ENCODE measurements at places on chromosomes 12 and 14.

- no peak for DNase-seq
These were observed 8.9 kb upstream of the IRF2BPL start for GRCh38 chr14:77037215-77037937.

DNA sequence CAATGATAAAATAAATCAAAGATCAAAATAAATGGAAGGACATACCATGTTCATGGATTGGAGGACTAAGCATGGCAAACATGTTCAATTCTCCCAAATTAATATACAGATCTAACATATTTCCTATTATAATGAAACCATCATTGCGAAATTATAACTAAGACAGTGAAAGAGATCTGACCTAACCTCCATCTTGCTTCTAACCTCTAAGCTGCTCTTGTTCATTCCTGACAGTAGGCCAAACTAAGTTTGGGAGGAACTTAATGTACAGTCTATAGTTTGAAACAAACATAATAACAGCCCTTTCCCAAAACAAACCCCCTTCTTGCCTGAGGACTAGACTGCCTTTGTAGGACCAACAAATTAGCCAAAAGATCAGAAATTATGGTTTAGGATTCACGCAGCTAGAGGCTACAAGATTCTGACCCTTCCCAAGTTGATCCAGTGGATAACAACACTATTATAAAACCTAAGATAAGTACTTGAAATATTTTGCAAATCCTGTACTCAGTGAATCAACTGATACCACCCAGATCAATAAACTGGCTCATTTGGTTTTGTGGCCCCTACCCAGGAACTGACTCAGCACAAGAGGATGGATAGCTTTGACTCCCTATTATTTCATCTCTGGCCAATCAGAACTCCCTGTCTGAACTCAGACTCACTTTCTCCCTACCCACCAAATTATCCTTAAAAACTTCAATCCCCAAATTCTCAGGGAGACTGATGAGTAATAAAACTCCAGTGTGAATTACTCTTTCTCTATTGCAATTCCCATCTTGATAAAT, 41.7 kb upstream of the OR5AU1 start:
- DNase-seq = no peak

GRCh38 chr12:45726603-45727300, 2.8 kb upstream of the ARID2 start:
- DNase-seq = no peak

DNA sequence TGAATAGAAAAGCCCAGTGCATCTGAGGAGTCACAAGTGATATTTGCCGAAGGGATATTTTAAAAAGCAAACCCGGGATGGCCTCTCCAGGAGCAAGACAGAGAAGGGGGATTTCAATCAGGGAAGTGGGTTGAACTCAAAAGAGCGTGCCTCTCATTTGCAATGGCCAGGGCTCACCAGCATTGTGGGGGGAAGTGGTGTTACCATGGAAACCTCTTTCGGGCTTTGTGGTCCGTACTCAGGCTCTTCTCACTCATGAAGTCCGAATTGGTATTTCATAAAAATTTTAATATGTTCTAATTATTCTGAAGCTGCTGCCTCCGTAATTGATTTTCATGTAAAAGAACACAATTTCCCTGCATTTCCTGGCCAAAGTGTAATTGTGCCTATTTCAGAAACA, 79.8 kb downstream of the SLC15A4 start:
- no peak for DNase-seq

DNA sequence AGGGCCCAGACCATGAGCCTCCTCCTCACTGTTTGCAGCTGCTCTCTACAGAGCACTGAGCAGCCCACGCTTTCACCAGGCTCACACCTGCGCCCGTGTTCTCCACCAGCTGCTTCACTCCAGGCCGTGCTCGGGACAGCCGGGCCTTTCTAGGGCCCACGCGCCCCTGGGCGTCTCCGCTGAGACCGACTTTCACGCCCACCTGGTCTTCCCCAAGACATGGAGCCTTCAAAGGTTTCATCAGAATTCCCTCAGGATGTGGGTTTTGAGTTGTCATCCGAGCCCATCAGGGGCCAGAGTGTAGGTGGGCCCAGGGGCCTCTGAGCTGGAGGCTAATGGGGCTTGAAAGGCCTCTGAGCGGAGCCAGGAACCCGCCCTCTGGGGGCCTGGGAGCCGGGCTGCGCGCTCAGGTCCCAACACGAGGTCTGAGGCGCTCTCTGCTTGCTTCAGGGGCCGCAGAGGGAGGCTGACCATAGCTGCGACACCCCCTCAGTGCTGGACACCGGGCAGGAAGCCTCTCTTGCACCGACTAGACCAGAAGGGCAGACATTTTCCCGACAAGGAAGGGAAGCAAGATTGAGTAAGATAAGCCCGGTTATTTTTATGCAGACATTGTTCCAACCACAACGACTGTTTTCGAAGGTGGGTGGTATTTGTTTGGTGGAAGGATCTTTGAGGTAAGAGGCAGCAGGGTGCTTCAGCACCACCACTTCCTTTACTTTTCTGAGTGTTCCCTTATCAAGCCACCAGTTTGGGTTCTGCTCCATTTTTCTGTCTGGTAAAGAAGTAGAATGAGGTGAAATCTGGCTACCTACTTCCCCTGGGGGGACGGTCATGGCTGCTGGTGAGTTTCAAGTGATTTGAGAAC, 125.0 kb upstream of the FUT8 start:
- DNase-seq = peak; percentile 84

GRCh38 chr12:14260011-14260993, 105.2 kb upstream of the ATF7IP start:
- no peak for DNase-seq

GRCh38 chr14:22427771-22428231, 161.2 kb downstream of the DAD1 start:
- no peak for DNase-seq

GRCh38 chr12:33926095-33926494, 96.2 kb upstream of the ALG10 start:
- no peak for DNase-seq

DNA sequence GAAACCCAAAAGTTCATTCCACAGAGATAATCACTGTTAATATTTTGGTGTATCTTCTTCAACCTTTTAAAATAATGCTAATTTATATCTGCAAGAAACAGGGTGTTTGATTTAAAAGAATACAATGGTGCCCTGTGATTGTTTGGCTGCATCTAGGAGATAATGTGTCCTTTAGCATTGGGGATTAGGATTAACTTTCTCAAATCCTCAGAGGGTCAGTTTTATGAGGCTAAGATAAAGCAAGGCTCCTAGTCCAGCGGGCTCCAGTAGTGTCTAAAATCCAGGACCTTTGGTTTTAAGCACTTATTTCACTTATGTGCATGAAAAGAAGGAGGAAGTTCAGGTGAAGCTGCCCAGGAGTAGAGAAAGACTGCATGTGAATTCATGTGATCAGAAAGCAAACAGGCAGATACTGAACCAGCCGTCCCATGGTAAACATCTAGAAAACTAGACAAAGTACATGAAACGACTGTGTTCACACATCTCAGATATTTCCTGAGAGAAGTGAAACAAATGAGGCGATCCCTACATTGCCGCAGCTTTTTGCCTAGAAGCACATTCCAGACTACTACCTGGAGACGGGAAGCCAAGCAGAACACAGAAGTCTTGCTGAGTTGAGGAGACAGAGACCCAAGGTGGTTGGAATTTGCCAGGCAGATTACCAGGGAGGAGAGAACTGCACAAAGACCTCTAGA, 129.1 kb upstream of the MAX start:
- DNase-seq = no peak

- DNase-seq = no peak
These were observed 1882.8 kb upstream of the SEL1L start for GRCh38 chr14:83416476-83416875.

DNA sequence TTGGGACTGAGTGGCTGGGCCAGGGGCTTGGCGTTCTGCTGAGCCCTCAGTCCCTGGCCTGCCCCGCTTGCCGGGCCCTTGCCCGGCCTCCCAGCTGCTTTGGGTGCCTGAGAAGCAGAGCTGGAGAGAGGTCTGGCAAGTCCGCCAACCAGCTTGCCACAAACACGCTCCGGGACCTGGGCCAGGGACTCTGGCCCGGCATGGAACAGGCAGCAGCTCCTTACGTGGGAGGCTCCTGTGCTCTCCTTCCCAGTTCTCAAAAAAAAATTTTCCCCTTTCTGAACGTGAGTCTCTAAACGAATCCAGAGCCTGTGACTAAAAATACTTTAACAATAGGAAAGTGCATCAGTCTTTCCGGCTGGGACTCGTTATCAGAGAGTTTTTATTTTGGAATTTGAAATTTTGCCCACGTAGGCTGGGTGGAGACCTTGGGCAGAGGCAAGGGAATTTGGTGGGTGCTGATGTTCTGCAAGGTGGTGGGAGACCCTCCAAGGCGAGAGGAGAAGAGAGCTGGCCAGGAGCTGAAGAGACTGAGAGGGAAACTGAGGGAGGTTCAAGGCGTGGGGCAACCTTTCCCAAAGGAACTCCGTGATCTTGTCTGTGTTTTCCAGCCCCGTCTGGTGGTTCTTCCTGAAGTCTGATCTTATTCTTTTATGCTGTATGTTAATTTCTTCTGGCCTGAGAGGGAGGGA, 6.8 kb upstream of the NR4A1 start:
- DNase-seq = no peak

DNA sequence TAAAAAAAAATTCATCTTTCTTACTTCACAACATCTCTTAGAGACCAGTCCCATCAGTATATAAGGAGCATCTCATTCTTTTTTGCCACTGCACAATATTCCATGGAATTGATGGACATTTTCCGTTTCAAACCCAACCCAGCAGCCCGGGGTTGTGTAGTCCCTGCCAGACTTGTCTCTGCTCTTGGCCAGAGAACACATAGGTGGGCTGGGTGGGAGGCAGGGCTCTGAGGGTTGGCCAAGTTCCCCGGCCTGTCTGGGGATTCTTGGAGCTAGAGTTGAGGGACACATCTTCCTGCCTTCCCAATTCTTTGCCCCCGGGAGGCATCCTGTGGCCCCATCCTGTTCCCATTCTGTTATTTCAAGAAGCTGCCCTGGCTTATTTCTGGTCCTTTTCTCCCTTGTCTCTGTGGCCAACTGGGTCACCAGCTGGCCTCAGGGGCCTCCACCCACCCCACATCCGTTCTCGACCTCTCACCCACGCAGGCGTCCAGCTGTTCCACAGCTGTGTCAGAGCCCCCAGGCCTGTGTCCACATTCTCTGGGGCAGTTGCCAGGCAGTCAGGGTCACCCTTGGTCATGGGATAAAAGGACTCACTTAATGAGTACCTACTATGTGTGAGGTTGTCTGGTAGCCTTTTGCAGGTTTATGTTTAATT, 52.0 kb upstream of the CCDC63 start:
- DNase-seq = no peak

DNA sequence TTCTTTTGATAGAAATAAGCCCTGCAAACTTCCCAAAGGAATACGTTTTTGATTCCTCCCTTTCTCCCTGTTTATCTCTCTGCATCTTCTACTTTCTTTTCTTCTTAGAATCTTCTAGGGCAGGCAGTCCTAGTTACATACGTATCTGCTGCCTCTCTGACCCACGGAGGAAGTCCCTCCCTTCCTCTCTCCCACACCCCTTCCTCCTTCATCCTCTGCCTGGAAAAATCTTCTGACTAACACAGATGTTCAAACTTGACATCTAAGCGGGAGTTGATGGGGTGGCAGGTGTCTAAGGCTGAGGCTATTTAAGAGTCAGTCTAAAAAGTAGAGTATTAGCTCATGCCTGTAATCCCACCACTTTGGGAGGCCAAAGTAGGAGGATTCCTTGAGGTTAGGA, 88.6 kb downstream of the MAP1LC3B2 start:
- no peak for DNase-seq

DNA sequence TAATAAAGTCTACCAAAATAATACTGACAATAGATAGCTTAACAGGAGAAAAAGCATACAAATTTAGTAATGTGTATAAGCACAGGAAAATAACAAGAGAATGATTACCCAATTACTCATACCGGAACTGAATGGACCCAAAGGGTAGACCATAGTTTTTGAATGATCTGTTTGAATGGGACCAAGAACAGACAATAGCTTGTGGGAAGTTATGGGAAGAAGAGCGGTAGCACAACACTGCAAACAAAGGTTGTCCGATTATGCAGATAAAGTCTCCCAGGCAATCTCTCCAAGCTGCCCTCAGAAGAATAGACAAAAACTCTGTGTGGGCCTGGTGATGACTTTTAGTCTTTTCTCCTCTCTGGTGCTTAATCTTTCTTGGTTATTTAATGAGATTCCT, 96.6 kb upstream of the NEDD1 start:
- no peak for DNase-seq

DNA sequence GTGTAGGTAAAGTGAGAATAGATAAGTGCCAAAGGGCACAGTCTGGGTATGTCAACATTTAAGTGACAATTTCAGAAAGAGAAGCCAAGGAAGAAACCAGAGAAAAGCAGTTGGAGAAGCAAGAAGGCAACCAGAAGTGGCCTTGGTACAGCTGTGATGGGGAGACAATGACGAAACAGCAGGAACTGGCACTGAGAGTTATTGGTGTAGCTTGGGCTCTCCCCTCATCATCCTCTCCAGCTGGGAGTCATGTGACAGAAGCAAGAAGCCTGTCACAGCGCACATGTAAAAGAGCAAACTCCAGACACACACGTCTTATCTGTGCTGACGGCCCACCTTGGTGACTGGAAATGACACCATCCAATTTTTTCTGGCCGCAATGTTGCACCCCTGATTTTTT, 203.3 kb upstream of the NUDT4 start:
- DNase-seq = no peak

GRCh38 chr12:72540811-72541210, 268.6 kb downstream of the TRHDE start:
- no peak for DNase-seq

GRCh38 chr12:118299791-118300460, 72.8 kb downstream of the TAOK3 start:
- no peak for DNase-seq

- DNase-seq = no peak
These were observed 700.5 kb upstream of the STXBP6 start for GRCh38 chr14:25750436-25750835.

DNA sequence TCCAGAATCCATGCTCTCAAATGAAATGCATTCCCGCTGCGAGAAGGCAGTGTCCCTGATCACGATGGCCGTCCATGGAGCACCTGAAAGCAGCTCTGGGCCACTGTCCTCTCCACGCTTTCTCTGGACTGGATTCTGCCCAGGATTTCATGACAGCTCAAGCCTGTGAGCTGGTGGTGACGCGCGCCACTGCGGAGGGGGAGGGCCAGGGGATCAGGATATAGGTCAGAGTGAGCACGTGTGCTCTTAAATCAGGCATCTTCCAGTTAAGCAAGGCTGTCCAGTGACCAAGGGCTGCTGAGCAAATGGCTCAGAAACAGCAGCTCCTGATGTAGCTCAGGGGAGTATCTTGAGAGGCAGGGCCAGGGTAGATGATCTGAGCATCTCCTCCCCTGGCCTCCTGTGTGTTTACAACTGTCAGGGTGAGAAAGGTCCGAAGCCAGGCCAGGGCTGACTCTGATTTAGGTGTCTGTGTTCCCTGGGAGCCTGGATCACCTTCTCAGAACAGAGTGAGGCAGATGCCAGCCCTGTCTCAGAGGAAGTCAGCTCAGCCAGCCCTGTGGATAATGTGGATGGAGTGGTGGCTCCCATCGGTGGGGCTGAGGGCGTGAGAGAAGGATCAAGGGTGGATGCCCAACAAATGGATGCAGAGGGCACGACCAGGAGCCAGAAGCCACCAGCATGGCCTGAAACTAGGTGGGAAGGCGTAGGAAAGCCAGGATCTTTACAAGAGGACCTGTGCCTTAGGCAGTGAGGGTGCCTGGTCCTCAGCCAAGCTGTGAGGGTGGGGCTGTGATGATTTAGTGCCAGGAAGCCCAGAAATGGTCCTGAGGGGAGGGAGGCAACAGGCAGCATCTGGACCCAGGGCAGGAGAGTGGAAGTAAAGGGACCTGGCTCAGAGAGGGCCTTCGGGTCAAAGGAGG, 55.3 kb downstream of the ELK3 start:
- DNase-seq = no peak

- no peak for DNase-seq
These were observed 77.8 kb upstream of the GRIP1 start for GRCh38 chr12:66756631-66757030.

Measured in stimulated activated effector memory CD8-positive, alpha-beta T cell treated with anti-CD3 and anti-CD28 coated beads, Interleukin-12 subunit alpha, Interleukin-12 subunit beta, amount 100 ng/mL, for 72 hours (primary cell).